ENCODE measurements at places on chromosomes 6 and 20. TPM values are rescaled to one million over a fixed set of nuclear protein-coding genes. Genes with fewer than 3 reads are reported as not detected.

Gene CAP2
- total RNA-seq, result not detected

- DNase-seq, result peak; percentile 10
Observed at GRCh38 chr6:17392978-17393891, at the start of gene CAP2. CAP2 (plus strand) TSS chr6:17393595; CDS start chr6:17421556, 27,961 bp downstream.

Gene CLPSL1
- total RNA-seq, result not detected

DNA sequence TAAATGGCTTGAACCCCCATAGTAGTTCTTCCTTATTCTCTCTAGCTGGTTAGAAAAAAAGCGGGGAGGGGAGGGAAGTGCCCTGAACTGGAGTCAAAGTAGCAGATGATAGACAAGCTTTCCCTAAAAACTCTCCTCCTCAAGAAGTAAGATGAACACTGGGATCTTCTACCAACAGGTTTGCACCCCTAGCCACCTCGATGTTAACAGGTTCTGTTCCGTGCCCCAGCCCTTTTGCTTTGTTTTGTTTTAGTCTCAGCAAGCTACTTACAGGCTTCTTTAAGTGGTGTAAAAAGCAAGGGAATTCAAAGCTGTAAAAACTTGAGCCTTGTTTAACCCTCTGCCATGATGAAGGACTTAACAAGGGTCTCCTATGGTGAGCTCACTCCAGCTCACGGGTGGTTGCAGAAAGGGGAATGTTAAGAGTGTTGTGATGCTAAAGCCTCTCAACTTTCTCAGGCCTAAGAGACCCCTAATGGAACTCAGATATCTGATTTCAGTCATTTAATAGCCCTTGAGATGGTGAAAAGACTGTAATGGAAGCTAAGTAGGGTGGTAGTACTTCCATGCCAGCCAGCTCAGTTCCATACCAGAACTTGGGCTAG is 106.0 kb downstream of the FOXO3 start:
- DNase-seq, result no peak

Gene TXLNB
- 0.27 TPM for total RNA-seq

- DNase-seq, result no peak
Observed at GRCh38 chr6:82624251-82624650, 260.6 kb downstream of the TPBG start.

DNA sequence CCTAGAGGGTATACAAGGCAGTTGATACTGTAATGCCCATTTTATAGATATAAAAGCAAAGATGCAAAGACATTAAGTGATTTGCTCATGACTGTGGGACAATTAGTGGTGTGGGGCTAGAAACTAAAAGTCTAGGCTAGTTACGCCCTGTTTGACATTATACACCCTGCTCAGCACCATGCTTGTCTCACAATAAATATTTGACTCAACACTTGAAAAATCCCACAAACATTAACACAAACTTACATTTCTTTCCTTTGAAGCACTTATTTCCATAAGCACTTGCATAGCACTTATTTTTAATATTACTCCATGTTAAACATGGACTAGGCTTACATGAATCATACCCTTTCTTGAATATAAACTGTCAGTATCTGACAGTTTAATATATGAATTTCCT is 36.5 kb upstream of the SNRPB2 start:
- no peak for DNase-seq

- peak; percentile 75 for DNase-seq
Observed at GRCh38 chr20:57620274-57620990, at the start of gene ZBP1. ZBP1 (minus strand) TSS chr20:57620426; CDS start chr20:57620295, 131 bp downstream.

Gene EPPIN
- not detected for total RNA-seq

- DNase-seq, result no peak
Observed at GRCh38 chr20:21528870-21529269, 15.0 kb upstream of the NKX2-2 start.

- no peak for DNase-seq
Observed at GRCh38 chr20:63335711-63336110, 25.4 kb downstream of the CHRNA4 start.

DNA sequence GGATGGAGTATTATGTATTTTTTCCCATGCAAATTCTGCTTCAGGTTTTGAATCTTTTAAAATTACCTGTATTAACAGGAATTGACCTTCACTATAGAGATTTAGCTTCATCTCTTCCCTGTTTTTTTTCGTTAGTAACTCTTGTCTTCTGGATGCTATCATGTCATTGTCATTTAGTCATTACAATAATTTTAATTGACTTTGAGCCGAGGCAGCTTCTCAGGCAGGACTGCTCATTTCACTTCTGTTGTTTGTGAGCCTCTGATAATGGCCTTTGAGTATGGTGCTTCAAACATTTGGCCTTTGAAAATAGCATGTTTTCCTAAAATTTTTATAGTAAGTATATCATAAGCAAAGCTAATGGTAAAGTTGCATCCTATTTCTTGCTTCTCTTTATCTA is 375.1 kb upstream of the MMS22L start:
- no peak for DNase-seq

DNA sequence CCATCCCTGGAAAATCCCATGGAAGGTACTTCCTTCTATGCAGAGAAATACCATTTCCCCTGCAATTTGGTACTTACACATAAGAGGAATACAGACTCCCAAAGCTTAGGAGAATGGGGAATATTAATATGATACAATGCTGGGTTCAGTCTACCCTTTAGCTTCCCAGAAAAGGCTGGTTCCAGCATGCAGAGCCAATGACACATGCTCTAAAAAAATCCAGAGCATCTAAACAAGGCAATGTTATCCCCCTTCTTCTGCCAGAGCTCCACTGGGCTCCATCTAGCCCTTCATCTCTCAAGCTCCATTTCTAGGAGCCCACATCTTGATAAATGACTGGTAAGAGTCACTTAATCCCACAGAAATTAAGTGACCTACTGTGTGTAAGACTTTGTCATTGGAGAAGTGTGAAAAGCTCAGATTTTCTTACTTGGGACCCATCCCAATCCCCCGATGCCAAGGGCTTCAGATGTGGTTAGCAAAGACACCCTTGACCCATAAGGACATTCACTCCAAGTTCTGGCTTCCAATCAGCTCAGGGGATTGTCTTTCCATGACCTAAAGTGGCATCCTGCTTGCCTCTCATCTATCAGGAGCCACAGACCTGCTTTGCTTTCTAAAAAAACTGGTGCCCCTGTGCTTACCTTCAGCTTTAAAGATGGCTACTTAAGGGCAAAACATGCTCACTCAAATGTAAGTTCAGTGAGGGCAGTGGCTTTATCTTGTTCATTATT is 137.5 kb downstream of the UNC5CL start:
- DNase-seq, result no peak

Gene KIFC1
- total RNA-seq, result 89.3 TPM

- DNase-seq, result peak; percentile 28
Observed at GRCh38 chr20:32359633-32360332, 1.7 kb downstream of the ASXL1 start.

- DNase-seq, result no peak
Observed at GRCh38 chr6:104908031-104908887, 48.5 kb upstream of the HACE1 start.

- no peak for DNase-seq
Observed at GRCh38 chr20:22984606-22985005, 50.5 kb upstream of the SSTR4 start.

Gene UFL1
- total RNA-seq, result 28.0 TPM

- no peak for DNase-seq
Observed at GRCh38 chr20:51368461-51369211, 173.9 kb downstream of the NFATC2 start.

Gene SPATA25
- total RNA-seq, result 1.0 TPM

Data from activated CD4-positive, alpha-beta T cell treated with anti-CD3 and anti-CD28 coated beads for 36 hours (primary cell).